ENCODE measurements at places on chromosomes 12 and 14.
A peak's percentile ranks its signal among the peaks of the same experiment; 100 is the strongest.

DNA sequence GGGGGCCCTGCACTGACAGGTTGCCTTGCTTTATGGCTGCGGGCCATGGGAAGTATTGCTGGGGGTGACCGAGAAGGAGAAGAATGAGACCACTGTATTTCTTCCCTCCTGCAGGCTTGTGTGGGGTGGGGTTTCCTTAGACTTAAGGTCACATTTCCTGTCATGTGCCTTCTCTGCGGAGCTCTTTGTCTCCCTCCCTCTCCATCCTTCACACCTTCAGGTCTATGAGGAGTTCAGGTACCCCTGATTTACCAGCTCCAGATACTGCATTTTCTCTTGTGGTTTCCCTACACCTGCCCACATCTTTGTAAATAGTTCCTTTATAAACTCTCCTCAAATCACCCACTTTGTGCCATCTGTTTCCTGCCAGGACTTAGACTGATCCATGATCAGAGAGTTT lies 3.6 kb downstream of the FNTB start:
- DNase-seq: no peak

DNA sequence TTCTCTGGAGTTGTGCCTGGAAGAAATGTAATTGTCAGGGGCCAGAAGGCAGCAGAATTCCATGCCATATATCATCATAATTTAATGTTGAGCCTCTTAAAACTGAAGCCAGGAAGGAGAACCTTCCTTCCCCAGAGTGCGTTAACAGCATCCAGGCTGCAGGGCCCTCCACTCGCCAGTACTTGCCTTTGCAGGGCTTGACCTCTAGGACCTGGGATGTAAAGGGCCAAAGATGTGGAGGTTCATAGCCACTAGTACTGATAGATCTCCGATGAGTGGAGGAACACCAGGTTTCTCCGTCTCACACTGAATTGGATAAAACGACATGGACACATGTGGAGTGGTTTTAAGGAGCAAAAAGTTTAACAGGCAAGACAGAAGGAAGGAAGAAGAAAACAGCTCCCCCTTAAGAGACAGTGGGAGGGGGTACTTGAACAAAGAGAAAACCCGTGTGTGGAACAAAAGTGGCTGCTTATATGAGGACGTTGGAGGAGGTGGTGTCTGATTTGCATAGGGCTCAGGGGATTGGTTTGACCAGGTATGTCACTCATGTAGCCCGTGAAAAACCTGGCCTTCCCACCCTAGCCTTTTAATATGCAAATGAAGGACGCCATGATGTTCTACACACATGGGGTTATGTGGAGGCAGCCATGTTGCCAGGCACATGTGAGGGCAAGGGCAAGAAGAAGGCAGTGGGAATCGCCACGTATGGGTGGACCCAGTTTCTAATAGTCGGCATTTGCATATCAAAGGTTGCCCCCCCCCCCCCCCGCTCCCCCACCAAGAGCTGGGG lies 38.8 kb upstream of the WSCD2 start:
- DNase-seq: no peak

DNA sequence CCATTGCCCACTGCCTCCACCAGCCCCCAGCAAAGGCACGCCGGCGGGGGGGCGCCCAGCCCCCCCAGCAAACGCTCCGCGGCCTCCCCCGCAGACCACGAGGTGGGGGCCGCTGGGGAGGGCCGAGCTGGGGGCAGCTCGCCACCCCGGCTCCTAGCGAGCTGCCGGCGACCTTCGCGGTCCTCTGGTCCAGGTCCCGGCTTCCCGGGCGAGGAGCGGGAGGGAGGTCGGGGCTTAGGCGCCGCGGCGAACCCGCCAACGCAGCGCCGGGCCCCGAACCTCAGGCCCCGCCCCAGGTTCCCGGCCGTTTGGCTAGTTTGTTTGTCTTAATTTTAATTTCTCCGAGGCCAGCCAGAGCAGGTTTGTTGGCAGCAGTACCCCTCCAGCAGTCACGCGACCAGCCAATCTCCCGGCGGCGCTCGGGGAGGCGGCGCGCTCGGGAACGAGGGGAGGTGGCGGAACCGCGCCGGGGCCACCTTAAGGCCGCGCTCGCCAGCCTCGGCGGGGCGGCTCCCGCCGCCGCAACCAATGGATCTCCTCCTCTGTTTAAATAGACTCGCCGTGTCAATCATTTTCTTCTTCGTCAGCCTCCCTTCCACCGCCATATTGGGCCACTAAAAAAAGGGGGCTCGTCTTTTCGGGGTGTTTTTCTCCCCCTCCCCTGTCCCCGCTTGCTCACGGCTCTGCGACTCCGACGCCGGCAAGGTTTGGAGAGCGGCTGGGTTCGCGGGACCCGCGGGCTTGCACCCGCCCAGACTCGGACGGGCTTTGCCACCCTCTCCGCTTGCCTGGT lies at the start of gene CDKN1B:
CDKN1B (plus strand) TSS at position 576 of the 793 bp plus-strand sequence. CDS start 472 bp downstream, outside the sequence.
- peak; percentile 81 for DNase-seq

DNA sequence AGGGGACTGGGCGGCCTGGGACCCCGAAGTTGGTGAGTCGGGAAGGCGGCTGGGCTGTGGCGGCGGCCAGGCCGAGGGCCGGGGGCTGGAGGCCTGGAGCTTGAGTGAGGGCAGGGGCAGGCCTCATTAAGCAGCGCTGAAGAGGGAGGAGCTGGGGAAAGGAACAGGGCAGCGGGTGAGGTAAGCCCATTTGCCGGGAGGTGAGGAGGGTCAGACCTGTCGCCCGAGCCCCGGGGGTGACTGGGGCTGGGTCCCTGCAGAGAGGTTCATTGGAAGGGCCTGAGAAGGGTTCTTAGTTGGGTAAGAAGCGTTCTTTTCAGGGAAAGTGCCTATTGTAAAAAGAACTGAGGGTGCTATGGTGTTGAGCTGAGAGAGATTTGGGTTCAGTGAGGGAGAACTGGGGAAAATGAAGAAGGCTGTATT lies 441 bp downstream of the RAB5B start:
- peak; percentile 16 for DNase-seq

GRCh38 chr12:100610666-100611430 lies 37.4 kb downstream of the GAS2L3 start:
- DNase-seq: no peak

DNA sequence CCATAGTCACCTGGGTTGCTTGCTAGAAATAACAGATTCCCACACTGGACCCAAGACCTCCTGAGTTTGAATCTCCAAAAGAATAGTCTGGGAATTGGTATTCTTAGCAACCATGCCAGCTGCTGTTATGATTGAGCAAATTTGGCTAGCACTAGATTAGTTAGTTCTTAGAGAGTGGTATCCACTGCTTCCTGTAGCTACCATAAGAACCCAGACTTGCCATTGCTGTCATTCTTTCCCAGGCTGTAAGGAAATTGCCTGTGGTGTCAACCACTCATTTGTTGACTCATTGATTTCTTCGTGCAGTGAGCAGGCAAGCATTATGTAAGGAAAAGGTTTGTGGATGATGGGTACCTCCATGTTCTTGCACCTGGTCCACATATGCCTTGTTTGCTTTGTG lies 201.8 kb upstream of the RGS6 start:
- DNase-seq: no peak

DNA sequence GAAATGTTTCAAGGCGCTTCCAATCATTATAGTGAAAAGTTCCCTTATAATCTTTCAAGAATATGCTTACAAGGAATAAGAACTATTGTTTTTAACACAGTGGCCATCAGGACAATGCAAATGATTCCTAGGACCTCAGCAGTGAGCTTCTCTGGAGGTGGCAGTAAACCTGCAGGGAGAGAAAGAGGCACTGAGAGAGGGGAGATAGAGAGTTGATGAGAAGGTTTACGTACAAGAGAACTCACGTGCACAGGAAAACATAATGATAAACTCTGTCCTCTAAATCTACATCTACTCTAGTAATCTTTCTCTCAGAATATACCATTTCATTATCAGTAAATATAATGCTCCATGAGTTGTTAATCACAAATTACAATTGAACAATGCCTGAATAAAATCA lies 715 bp downstream of the KLRC4 start:
- DNase-seq: no peak

- no peak for DNase-seq
These were observed 10.8 kb upstream of the GPRC5A start for GRCh38 chr12:12880537-12880936.

GRCh38 chr14:105474483-105475268 lies at the start of gene CRIP2:
CRIP2 (plus strand) TSS chr14:105474821; CDS start chr14:105474863, 42 bp downstream.
- DNase-seq: peak; percentile 36

GRCh38 chr12:31216479-31216878 lies 109.5 kb downstream of the SINHCAF start:
- DNase-seq: no peak

- peak; percentile 51 for DNase-seq
These were observed 448.5 kb downstream of the TMEM121 start for GRCh38 chr14:105974902-105975301.

- DNase-seq: no peak
These were observed 11.0 kb downstream of the ZFC3H1 start for GRCh38 chr12:71652656-71653055.

GRCh38 chr14:32009976-32010581 lies 67.0 kb upstream of the ARHGAP5 start:
- DNase-seq: no peak

- DNase-seq: no peak
These were observed 191.0 kb downstream of the ERC1 start for GRCh38 chr12:1182069-1182468.

- DNase-seq: no peak
These were observed 604 bp upstream of the MAGOHB start for GRCh38 chr12:10614056-10614370.

DNA sequence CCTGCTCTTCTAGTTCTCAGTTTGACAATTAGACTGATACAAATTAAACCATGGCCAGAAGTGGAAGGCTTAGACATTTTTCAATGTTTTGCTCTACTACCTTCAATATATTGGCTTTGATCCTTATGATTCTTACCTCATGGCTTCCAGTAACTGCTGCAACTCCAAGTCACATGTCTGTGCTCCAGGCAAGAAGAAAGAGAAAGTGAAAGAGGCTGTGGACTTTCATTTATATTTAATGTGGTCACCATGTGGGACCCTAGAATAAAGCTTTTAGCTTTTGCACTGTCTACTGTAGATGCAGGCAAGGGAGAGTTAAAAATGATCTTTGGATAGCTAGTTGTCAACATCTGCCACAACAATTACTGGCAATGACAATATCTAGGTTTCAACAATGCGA lies 214.3 kb upstream of the PDE3A start:
- DNase-seq: no peak

GRCh38 chr12:120886199-120887018 lies 17.7 kb downstream of the SPPL3 start:
- no peak for DNase-seq

GRCh38 chr14:31090883-31091764 lies 64.9 kb upstream of the STRN3 start:
- no peak for DNase-seq

GRCh38 chr12:103241184-103241583 lies 254.6 kb downstream of the C12orf42 start:
- no peak for DNase-seq

- no peak for DNase-seq
These were observed 666.8 kb upstream of the TMEM132C start for GRCh38 chr12:127600211-127600610.

- no peak for DNase-seq
These were observed 24.3 kb downstream of the PPP1CC start for GRCh38 chr12:110718222-110718908.

- DNase-seq: no peak
These were observed 12.2 kb downstream of the TEP1 start for GRCh38 chr14:20400965-20401593.

GRCh38 chr12:20055856-20056255 lies 312.5 kb upstream of the PDE3A start:
- no peak for DNase-seq

DNA sequence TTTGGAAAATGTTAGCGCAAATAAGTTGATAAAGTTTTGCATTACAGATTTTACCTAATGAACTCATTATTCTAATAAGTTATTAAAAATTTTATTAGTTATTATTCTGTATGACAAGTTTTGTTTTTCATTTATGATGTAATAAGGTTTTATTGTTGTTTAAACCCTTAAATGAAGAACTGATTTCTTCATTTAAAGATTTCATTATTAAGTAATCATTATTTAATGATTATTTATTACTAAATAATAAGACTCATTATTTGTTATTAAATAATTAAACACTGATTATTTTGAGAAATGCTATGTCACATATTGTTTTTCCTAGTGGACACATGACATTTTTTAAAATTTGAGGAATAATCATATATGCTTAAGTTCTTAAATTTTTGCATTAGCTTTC lies 34.2 kb downstream of the USP15 start:
- DNase-seq: no peak

DNA sequence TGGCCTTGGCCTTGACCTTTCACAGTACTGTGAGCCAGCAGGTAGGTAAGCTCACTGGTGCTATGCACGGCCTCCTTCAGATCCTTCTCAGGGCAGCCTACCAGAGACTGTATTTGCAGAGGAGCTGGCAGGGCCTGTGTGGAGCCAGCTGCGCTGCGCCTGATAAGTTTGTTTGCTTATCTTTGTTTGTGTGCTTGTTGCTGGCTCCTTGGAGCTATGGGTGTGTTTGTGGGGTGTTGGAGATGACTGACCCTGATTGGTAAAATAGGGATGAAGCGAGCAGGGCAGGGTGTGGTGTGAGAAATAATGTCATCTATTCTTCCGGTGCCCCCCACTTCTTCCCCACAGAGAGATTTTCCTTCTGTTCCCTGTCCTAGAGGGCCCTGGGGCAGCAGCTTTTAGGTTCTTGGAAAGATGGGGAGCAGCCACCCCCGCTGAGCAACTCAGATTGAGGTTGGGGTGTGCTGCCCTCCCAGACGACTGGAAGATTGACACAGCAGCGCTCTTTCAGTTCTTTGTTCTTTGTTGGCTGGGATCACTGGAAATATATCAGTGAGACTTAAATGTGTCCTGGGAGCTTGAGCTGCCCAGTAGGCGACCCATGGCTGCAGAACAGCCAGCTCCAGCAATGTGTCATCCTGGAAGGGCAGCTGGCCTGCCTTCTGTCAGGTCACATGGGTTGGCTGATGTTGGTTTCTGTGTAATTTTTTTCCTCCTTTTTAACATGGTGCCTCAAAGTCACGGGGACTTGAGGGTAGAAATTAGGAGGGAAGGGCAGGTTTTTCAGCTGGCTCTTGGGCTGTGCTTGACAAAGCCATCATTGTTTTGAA lies 19.6 kb downstream of the MLXIP start:
- DNase-seq: no peak

DNA sequence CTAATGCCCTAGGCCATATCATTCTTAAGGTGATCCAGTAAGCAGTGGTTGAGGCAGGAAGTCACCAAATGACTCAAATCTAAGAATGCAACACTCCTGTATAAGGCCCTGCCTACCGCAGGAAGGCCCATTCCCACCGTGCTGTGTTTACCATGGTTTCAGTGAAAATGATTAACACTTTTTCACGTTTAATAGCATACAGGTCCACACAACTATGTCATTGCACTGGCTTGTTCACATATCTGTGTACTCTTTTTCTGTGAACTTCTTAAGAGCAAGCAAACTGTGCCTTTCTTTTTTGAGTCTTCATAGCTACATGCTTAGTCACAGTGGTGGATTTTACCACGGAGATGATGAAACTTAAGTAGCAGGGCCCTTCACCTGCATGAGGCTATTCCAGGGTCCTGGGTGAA lies 214.9 kb downstream of the CNTN1 start:
- DNase-seq: no peak
